NCI-H510A treated with DMSO at 0.1 percent for 48 hours (cell line): ENCODE measurements at places on chromosomes 12 and 14.

DNA sequence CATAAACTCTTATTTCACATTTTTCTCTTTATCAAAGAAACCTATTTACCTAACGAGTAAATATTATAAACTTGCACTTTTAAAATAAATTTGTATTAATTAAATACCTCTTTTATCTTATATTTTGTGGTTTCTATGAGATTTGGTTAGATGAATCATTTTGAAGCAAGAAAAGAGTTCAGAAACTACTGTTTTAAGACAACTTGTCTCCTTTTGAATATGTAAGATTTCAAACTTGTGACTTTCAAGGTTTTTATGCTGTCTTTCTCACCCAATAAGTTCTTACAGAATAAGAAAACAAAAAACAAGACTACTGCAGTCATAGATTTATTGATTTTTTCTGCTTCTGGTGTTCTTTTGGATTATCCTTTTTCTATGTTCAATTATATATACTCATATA is 339.0 kb downstream of the SNAPC1 start:
- DNase-seq = no peak

DNA sequence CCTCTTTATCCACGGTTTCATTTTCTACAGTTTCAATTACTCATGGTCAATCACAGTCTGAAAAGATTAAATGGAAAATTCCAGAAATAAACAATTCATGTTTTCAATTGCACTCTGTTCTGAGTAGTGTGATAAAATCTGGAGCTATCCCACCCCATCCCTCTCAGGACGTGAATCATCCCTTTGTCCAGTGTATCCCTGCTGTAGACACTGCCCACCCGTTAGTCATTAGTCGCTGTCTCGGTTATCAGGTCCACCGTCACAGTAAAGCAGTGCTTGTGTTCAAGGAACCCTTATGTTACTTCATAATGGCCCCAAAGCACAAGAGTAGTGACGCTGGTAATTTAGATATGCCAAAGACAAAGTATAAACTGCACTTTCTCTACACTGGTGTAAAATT is 141.0 kb upstream of the LMNTD1 start:
- DNase-seq = no peak

DNA sequence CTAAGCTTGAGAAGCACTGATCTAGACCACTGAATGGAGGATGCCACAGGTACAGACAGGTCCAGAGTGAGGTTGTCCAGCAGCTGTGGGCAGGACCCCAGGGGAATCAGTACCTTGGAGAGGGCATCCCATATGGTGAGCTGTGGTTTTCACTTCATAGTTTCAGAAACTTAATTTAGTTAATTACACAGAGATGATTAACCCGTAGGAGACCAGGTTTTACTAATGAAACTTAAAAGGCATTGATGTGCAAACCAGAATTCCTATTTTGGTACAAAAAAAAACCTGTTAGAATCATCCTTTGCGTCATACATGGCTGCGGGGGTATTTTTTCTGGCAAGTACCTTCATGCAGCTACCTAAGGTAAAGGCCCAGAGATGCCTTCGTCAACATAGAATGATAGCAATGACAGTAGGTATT is 159.3 kb downstream of the DACT1 start:
- no peak for DNase-seq

DNA sequence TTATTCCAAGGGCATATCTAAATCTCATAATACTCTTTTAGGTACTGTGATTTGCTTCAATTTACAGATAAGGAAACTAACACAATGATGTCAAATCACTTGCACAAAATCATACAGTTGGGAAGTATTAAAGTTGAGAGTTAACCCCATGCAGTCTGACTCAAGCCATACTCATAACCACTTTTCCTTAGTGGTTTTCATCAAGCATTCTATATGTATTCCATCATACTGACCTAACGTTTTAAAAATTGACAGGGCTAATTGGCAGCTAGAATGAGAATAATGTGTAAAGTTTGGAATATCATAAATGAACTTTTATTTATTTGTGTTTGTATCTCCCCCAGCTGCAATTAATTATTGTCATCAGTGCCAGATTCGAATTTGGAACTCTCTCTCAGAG is 20.9 kb downstream of the PUS7L start:
- no peak for DNase-seq

DNA sequence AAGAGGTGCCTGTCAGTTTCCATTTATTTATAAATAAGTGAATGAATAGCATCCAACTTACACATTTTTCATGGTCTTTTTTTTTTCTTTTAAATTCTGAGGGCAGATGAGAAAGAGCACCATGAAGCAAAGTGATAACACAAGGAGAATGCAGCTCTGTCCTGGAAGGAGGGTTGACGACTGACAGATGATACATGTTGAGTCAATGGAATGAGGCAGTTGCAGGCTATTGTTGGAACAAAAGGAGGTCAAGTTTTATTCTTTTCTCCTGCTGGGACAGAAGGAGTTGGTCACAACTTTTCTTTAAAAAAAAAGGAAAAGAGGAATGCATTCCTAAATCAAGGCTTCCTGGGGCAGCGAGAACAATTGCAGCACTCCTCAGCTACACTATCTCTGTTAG is 119.9 kb upstream of the PLEKHG7 start:
- DNase-seq = no peak

DNA sequence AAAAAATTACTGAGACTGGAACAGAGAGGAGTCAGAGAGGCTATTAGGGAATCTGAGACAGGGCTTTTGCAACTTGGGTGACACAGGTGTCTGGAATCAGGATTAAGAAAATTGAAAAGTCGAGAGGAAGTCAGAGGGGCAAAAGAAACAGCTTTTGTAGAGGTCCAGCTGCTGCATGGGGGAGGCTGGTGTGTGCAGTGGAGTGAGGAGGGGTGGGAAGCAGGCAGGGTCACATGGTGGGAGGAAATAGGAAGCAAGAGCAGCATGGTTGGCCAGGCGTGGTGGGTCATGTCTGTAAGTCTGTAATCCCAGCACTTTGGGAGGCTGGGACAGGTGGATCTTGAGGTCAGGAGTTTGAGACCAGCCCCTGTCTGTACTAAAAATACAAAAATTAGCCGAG is 69.7 kb upstream of the VRK1 start:
- DNase-seq = no peak

GRCh38 chr14:79475887-79476532 is 735.3 kb downstream of the DIO2 start:
- DNase-seq = peak; percentile 29

DNA sequence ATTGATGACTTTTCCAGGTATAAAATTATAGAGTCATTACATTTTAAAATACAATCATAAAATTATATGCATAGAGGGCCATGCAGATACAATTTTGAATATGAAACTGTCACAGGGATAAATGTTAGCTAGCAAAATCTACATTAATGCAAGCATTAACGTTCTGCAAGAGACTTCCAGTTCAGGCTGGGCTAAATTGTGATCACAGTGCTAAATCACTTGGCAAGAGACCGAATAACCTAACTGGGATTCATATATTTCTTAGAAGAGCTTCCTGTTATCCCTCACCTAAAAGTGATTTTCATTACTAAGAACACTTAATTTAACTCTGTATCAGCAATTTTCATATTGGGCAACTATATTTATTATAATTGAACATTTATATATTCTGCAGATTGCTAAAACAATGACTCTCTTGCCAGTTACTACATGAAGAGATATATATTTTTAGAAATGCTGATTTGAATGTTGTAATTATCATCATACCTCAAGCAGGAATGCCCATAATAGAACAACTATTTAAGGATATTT is 83.2 kb downstream of the MGAT4C start:
- no peak for DNase-seq

DNA sequence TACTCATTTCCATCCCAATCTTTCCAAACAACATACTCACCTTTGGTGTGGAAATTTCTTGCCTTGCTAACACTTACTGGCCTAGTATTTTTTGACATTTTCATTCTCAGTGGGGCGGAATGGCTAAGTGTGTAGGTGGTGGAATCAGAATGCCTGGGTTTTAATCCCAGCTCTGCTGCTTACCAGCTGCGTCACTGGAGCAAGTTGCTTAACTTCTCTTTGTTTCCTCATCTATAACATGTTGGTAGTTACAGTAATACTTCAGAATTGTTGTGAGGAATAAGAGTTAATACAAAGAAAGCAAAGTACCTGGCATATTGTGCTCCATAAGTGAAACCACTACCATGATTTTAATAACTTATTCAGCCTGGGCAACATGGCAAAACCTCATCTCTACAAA is 3.0 kb upstream of the FAM177A1 start:
- no peak for DNase-seq

GRCh38 chr12:52121824-52122539 is 42.5 kb downstream of the SMIM41 start:
- DNase-seq = peak; percentile 80

GRCh38 chr14:35158951-35159653 is 36.8 kb downstream of the PRORP start:
- no peak for DNase-seq

- DNase-seq = no peak
Observed at GRCh38 chr12:2284321-2284813, 231.6 kb downstream of the CACNA1C start.

DNA sequence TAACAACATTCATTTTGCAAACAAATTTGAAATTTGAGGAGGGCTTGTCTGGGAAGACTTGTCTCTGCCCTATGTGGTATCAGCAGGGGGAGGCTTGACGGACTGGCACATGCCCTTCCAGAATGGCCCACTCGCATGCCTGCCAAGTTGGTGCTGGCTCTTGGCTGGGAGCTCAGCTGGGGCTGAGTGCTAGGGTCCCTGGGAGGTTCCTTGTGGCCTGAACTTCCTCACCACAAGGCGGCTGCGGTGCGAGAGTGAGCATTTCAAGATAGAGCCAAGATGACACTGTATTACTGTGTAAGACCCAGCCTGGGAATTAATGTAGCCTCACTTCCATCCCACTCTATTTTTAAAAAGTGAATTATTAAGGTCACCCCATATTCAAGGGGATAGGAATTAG is 271.6 kb upstream of the PLEKHG7 start:
- DNase-seq = no peak

DNA sequence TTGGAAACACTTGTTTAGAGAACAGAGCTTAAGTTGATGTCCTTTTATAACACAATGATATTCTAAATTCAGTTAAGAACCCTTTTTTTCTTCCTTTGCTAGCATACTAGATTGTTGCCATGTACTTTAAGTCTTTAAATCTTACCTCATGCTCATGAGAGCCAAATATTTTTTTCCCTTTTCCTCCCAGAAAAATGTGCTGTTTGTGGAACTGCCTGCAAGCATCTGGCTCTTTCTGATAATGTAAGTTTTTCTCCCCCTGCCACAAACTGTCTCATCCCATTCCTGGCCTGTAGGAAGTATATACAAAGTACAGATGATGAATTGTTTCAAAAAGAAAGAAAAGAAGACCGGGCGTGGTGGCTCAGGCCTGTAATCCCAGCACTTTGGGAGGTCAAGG is 5.3 kb downstream of the RNF212B start:
- DNase-seq = no peak
